ENCODE measurements at places on chromosomes 2 and 18. TPM values are rescaled to one million over a fixed set of nuclear protein-coding genes. Genes with fewer than 3 reads are reported as not detected.

The SERPINB10 gene
- total RNA-seq: not detected

The KANSL1L gene
- 6.1 TPM for total RNA-seq

The MDH1 gene
- total RNA-seq: 147 TPM

The SLC14A1 gene
- total RNA-seq: 4.5 TPM

The CDH2 gene
- total RNA-seq: 12.0 TPM

The AMER3 gene
- not detected for total RNA-seq

The OSR1 gene
- 22.9 TPM for total RNA-seq

The SH3RF3 gene
- total RNA-seq: 9.8 TPM

The MTCL1 gene
- 14.3 TPM for total RNA-seq

The FZD7 gene
- total RNA-seq: 30.6 TPM

The CYP27C1 gene
- total RNA-seq: not detected

The ANKMY1 gene
- 4.3 TPM for total RNA-seq

The ARHGAP15 gene
- not detected for total RNA-seq

The COBLL1 gene
- 0.67 TPM for total RNA-seq

The ABCB11 gene
- total RNA-seq: not detected

The DYSF gene
- total RNA-seq: under 0.01 TPM

All from bronchus fibroblast of lung (primary cell).